Hypothalamus (tissue), 51 donors: ENCODE measurements at places on chromosomes 2 and 18.

- DNase-seq = no peak
Observed at GRCh38 chr2:233807966-233808935, 30.1 kb downstream of the MROH2A start.

DNA sequence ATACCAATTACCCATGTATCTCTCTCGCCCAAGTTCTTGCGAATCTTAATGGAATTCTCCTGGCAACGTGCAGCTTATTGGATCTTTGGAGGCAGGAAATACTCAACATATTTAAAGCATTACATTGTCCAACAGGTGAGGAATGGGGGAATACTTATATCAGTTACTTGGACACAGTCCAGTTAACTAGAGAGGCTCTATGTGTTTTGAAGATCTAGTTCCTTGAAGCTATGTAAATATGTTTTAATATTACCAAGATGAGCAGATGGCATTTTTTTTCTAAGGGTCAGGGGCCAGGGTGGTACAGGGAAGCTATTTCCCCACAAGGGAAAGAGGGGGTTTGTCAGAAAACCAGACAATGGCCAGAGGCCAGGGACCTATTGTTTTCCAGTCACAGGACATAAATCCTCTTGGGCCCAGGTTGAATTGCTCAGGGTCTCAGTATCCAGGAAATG is 26.8 kb upstream of the MC5R start:
- no peak for DNase-seq

- DNase-seq = no peak
Observed at GRCh38 chr2:151247432-151247831, 14.2 kb downstream of the RBM43 start.

- DNase-seq = no peak
Observed at GRCh38 chr2:88658881-88659537, 31.7 kb upstream of the EIF2AK3 start.

DNA sequence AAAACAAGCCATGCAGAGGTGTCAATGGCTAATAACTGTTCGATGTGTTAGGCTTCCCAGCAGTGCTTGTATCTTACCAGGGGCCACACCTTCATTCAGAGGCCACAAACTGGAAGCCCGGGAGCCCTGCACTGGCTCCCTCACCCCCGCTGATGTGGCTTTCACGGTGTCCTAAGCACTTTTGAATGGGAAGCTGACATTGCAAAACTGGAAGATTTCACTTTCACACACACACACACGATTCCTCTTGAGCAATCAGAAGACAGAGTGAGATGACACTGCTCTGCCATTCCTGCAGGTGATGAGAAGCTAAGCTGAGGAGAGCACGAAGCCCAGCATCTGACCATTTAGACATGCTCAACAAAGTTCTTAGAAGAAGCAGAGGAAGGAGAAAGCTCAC is 8.6 kb upstream of the ZNF407 start:
- DNase-seq = no peak

- DNase-seq = no peak
Observed at GRCh38 chr2:58938988-58939387, 697.9 kb upstream of the FANCL start.

GRCh38 chr2:230668184-230668938 is 44.3 kb upstream of the CAB39 start:
- DNase-seq = no peak

DNA sequence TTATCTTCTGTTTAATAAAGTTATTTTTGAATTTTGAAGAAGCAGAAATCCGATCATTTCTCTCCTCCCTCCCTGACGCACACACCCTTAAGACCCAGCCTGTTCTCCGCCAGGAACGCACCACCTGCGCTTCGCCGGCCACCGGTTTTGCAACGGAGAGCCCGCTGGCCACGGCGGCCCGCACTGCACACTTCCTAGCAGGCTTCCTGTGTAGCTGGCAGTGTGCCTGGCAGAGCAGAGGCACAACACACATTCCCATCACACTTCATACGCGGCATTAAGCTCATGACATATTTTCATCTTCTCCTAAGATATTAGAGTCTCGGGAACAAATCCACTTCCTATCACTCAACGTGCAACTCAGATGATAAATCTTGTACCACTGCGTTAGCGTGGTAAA is 148.0 kb downstream of the HDAC4 start:
- DNase-seq = no peak

DNA sequence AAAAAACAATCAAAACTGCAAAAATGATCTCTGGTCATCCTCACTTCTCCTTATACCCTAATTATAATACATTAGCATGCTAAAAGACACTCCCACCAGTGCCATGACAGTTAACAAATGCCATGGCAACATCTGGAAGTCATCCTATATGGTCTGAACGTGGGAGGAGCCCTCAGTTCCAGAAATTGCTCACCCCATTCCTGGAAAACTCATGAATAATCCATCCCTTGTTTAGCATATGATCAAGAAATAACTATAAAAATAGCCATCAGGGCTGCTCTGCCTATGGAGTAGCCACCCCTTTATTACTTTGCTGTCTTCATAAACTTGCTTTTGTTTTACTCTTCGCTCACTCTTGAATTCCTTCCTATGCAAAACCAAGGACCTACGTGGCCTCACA is 5.7 kb upstream of the C2orf80 start:
- no peak for DNase-seq

DNA sequence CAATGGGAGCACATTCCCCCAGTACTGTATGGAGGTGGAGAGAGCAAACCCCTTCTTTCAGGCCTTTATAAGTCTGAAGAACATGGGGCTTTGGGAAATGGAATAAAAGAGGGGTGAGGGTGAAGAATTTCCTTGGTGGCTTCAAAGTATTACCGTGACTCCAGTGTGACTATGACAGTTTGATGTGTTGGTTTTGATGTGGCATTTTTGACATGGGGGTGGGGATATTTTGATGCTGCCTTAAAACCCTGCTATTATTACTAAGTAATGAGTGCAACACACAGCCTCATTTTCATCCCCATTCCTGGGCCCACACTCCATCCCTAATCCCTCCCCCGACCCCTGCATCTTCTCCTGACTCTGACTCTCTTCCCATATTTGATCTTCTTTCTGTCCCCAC is 23.6 kb downstream of the QPCT start:
- no peak for DNase-seq

- DNase-seq = no peak
Observed at GRCh38 chr2:43473767-43474166, 122.1 kb downstream of the THADA start.

DNA sequence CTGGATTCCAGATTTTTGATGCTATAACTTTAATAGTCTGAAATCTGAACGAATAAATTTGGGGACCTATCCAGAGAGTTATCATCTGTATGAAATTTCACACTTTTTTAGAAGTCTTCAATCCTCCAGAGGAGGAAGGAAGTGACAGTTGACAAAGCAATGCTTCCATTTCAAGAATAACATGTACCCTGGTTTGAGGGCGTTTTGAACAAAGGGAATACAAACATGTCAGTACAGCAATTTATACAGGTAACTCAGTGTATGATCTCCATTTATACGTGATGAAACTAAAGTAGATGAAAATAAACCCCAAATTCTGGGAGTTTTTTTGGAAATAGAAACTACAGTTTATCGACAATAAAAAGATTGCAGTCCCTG is 42.2 kb downstream of the CIB4 start:
- no peak for DNase-seq

DNA sequence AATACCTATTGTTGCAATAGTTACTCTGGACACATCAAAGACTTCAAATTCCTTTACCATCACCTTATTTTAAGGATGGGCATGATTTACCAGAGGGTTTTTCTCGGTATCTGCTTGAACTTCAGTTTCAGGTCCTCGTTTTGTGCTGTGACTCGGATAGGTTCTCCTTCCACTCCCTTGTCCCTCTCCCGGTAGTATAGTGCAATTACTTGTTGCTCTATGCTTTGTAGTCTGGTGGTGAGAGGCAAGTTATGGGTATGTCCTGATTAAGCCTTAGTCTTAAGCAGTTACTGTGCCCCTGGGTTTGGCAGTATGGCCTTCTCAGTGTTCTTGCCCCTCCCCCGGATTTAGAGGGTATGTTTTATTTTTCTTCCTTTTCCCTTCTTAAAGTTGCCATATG is 96.6 kb downstream of the RHBDD1 start:
- DNase-seq = no peak

- no peak for DNase-seq
Observed at GRCh38 chr2:233867993-233868532, at the start of gene MSL3B. TSS of gene MSL3B (minus strand) at chr2:233868386.

GRCh38 chr18:50507120-50507590 is 52.7 kb upstream of the MAPK4 start:
- DNase-seq = peak; percentile 10

GRCh38 chr18:51211552-51211951 is 14.1 kb upstream of the MEX3C start:
- DNase-seq = no peak

DNA sequence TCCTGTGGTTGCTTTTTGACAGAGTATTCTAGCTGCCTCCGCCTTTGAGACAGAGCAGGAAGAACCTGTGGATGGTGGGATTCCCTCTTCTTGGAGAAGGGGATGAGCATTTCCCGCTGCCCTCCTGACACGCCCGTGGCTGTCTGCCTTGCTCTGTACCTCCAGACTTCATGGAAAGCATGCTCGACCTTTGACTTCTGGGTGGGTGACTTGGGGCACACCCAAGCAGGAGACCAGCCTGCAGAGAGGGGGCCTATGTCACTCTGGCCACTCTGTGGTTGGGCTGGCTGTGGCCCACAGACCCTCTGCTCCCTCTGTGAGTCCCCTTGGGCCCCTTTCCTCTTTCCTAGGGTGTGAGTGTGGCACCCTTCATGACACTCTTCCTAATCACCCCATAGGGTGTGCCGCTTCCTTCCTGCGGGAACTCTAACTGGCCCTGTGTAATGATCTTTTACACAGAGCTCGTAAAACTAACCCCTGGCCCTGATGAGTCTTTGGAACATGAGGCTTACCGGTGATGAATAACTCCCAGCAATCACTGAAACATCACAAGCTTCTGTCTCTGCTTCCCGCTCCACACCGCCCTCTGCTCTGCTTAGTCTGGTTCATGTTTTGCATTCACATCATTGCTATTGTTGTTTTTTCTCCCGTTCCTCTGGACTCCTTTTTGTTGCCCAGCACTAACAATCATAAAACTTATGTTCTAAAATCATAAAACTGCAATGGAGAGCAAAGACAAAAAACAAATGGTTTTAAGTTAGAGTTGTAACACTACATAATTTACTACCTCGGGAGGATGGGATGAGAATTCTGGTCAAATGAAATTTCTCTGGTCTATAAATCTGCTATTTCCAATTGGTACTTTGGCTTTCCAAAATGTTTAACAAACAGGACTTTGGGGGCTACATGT is 101.1 kb downstream of the SH3YL1 start:
- no peak for DNase-seq

GRCh38 chr2:25367296-25367695 is 25.6 kb upstream of the DNMT3A start:
- DNase-seq = no peak

- peak; percentile 11 for DNase-seq
Observed at GRCh38 chr2:120656273-120656950, 79.3 kb upstream of the GLI2 start.

- DNase-seq = no peak
Observed at GRCh38 chr2:133287709-133288108, 280.6 kb downstream of the NCKAP5 start.

DNA sequence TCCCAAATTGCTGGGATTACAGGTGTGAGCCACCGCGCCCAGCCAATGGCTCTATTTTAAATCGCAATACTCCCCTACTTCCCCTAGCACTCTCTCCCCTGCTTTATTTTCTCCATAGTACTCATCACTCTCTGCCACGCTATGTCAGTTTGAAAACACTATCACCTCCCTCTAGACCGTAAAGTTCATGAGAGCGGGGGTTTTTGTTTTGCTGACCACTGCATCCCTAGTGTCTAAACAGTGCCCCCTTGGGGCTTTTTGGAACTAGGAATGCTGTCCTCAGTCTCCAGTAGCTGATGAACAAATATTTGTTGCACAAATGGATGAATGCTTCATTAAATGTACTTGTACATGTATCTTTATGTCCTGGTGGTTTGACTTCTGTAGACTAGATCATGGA is 44.1 kb downstream of the ATOH8 start:
- no peak for DNase-seq

DNA sequence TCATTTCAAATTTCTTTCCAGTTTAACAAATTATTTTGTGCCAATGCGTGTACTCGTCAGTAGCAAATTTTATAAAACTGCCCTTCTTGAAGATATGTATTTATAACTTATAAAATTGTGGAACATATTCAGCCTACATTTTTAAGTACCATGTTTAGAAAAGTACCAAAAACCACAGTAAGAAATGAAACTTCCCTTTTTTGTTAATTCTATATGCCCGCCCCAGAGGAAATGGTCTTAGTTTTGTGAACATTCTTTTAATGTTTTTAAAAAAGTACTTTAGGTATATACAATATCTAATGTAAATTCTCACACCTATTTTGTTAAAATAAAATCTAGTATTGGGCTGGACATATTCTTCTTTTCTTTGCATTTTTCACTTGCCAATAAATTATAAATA is 1.2 kb downstream of the UGT1A9 start:
- no peak for DNase-seq

DNA sequence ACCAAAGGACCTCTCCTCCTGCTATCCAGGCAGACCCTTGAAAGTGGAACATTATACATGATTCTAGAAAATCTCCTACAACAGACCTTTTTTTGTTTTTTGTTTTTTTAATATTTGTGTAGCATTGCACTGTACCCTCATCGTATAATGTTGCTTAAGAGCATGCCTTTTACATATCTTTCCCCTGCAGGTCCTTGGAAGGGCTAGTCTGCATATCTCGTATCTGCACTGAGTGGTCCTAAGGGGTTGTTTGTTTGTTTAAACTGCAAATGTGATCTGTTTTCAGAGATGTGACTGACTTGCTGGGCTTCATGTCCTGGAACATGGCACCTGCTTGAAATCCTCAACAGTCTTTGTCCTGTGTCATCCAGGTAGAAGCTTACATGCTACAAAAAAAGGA is 204.1 kb downstream of the FAM210A start:
- DNase-seq = no peak

GRCh38 chr2:175019566-175020327 is 14.6 kb upstream of the CHN1 start:
- no peak for DNase-seq

DNA sequence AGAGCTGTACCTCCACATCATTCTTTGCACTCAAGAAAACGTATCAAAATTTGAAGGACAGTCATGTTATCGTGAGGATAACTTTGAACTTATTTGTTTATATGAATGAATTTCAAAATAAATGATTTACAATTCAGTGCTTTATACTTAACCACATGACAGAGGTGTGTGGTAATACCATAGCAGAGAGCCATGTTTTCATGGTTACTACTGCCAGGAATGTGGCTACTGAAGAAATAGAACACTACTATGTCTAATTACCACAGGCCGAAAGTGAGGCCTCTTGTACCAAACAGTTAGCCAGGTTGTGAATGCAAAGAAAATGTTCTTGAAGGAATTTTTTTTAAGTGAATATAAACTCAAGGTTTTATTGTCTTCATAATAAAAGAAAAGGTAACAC is 49.2 kb downstream of the AAK1 start:
- no peak for DNase-seq

GRCh38 chr18:23279931-23280330 is 144.6 kb downstream of the CABLES1 start:
- DNase-seq = no peak
